ENCODE measurements at places on chromosomes 2 and 18.

GRCh38 chr2:102122115-102122514, 20.4 kb upstream of the IL1R1 start:
- no peak for DNase-seq

DNA sequence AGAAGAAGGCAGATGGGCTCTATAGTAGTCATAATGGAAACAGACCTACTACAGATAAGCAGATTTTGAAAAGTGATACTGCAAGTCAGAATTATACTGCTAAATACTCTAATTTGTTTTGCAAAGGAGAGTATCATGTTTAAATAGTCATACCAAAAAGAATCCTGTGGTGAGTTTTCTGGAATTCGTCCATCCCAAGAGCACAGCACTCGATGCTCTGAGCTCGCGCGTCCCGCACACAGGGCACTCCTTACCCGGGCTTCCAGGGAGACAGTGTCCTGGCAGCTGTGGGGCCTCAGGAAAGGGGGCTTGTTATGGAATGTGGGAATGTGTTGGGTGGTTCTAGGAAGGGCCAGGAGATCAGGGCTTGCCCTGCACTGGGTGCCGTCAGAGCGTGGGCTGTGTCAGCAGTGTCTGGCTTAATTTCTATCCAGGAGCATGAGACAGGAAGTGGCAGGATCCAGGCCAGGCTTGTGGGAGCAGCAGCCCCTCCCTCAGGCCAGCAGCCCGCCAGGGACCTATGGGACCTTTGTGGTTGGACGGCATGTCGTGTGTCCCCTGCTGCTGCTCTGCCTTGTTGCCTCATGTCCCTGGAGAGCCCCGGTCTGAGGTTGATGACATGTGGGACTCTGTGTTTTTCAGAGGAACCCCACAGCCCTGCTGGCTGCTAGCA, 193.2 kb upstream of the TPO start:
- DNase-seq: no peak

- no peak for DNase-seq
Measured at GRCh38 chr2:216936954-216937357, 77.1 kb upstream of the TNP1 start.

DNA sequence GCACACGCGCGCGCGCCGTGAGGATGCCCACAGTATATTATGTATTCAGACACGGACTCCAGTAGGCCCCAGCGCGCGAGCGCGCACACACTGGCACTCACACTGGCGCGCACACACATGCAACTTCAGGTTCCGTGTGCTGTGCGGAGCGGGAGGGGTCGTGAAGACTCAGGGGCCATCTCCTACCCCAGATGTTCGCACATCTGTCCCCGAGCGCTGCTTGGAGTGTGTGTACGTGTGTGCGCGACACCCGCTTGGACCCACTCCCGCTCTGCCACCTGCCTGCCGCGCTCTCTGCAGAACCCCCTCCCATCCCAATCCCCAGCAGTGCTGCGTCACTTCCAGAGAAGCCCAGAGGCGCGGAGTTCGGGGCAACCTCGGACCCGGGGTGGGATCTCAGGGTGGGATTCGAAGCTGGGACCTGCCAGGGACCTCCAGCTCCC, 2.6 kb downstream of the NRP2 start:
- DNase-seq: no peak

- DNase-seq: no peak
Measured at GRCh38 chr2:25819597-25820039, 58.7 kb downstream of the ASXL2 start.

GRCh38 chr2:173002751-173003541, 72.7 kb upstream of the MAP3K20 start:
- DNase-seq: no peak

DNA sequence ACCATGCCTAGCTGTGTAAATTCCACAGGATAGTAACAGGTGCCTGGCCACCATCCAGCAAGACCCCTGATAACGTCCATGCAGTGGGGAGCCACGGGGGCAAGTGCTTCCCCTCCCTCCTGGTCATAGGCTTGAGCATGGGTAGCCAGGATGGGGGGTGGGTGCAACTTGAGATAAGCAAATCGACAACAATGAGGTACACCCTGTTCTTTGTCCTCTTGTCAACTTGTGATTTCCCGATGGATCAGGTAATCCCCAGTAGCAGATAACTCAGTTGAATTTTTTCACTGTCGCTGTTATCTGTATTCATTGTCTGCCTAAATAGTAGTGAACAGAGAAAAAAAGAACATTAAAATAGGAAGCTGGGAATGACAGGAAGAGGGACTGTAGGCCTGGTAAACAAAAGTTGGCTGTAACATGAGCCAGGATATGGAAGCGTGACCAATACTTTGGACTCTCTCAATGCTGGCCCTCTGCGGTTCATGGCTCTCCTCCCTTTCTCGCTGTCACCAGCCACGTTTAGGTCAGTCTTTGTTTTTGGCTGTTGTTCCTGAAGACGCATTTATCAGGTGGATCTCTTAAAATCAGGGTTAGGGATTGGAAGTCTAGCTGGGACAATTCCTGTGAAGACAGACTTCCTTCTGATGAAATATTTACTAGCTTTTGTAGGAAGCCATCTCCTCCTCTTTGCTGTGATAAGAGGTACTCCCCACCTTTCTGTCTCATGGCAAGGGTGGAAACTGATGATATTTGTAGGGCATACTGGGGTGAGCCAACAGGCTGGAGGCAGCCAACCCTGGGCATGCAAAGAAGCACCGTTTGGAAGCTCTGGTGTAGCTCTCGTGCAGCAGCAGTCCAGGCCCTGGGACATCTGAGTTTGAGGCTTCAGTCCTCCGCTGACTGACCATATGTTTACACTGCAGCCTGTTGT, 42.4 kb downstream of the TCF7L1 start:
- DNase-seq: no peak

GRCh38 chr2:134393075-134393461, 139.2 kb downstream of the MGAT5 start:
- no peak for DNase-seq

GRCh38 chr2:88811681-88812080, 120.2 kb downstream of the RPIA start:
- DNase-seq: no peak

GRCh38 chr2:103002954-103003353, 241.1 kb downstream of the TMEM182 start:
- DNase-seq: no peak

- no peak for DNase-seq
Measured at GRCh38 chr2:157805519-157805918, 70.6 kb downstream of the ACVR1 start.

GRCh38 chr2:132725148-132725547, 55.1 kb upstream of the LYPD1 start:
- DNase-seq: no peak

GRCh38 chr2:64165706-64166105, 21.5 kb upstream of the PELI1 start:
- DNase-seq: no peak

DNA sequence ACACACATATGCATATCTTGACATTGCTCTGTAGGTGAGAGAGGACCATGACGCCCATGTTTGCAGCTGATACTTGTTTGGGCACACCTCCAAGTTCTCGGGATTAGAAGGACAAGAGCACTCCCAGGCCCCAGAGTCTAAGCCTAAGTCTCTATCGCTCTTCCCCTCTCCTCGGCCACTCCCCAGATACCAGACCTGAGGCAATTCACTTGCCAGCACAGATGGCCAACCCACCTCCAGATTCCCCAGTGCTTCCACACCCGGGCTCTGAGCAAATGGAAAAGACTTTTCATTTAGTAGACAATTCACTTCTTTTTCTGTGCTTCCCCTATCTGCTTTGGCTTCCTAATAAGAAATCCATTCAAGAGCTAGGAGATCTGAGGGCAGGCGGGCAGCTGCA, 32.9 kb downstream of the EHD3 start:
- DNase-seq: no peak

DNA sequence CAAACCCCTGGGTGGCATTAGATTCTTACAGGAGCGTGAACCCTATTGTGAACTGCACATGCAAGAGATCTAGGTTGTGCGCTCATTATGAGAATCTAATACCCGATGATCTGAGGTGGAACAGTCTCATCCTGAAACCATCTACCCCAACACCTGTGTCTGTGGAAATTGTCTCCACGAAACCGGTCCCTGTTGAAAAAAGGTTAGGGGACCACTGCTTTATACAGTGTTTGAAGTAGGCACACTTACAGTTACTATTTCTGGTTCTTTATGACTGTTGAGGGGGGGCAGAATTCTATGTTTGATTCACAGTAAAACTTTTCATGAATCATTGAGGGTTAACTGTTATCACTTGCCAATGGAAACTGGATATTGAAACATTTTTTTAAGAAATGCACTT, 72.0 kb downstream of the RIF1 start:
- no peak for DNase-seq

Measured in NCI-H1048 (cell line).